Muscle of leg (tissue), 16 donors: ENCODE measurements at places on chromosomes 11 and 22. TPM values are rescaled to one million over a fixed set of nuclear protein-coding genes. Genes with fewer than 3 reads are reported as not detected.

DNA sequence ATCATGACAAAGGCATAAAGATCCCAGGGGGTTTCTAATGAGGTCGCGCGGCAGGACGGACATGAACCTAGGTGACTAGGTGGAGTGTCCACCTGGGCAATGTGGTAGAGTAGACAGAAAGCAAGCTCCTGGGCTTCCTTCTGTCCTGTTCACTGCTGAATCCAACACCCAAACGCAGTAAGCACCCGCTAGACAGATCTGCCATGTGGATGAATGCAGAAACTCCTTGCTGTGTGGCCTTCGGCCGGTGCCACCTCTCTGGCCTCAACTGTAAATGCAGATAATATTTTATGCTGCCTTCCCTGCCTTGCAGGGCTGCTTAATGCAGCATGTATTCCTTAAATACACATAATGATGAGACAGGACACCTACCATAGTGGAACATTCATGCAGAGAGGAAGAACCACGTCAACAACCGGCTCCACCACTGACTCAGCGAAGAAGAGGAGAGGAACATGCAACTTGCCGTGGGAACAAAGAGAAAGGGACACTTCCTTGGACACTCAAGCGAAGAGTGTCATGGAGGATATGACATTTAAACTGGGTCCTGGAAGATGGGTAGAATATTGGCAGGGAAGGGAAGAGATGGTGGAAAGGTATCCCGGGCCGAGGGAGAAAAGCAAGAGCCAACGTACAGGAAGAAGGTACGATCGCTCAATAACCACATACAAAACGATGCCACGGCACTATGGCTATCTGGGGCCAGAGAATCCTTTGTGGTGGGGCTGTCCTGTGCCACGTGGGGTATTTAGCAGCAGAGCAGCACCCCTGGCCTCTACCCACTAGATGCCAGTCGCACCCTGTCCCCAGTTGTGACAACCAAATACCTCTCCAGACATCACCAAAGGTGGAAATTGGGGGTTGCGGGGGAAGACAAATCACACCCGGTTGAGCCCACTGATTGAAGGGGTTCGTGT is 30.8 kb downstream of the MYH9 start:
- H3K27ac ChIP-seq: peak overlapping the region; percentile 55
- peak; percentile 55 for DNase-seq

- peaks cover 12% of the 10 kb centered on the region for H3K4me1 ChIP-seq
- no peak overlapping the region for H3K4me3 ChIP-seq
- H3K27ac ChIP-seq: no peak overlapping the region
- H3K27me3 ChIP-seq: no peaks in the 10 kb centered on the region
Observed at GRCh38 chr11:101439488-101439887, 144.3 kb downstream of the TRPC6 start.

- no peak overlapping the region for H3K27ac ChIP-seq
- H3K4me3 ChIP-seq: no peak overlapping the region
- H3K27me3 ChIP-seq: no peaks in the 10 kb centered on the region
- H3K4me1 ChIP-seq: peaks cover 30% of the 10 kb centered on the region
- H3K36me3 ChIP-seq: no peaks in the 10 kb centered on the region
Observed at GRCh38 chr11:126485021-126485792, 129.7 kb downstream of the ST3GAL4 start.

- no peak overlapping the region for H3K27ac ChIP-seq
- no peak overlapping the region for H3K4me3 ChIP-seq
- H3K27me3 ChIP-seq: no peaks in the 10 kb centered on the region
Observed at GRCh38 chr11:121553389-121553788, 100.6 kb upstream of the SORL1-AS1 start.

Gene BTBD18
- not detected for total RNA-seq
